ENCODE measurements at places on chromosomes 16 and 17.
A peak's percentile ranks its signal among the peaks of the same experiment; 100 is the strongest.

DNA sequence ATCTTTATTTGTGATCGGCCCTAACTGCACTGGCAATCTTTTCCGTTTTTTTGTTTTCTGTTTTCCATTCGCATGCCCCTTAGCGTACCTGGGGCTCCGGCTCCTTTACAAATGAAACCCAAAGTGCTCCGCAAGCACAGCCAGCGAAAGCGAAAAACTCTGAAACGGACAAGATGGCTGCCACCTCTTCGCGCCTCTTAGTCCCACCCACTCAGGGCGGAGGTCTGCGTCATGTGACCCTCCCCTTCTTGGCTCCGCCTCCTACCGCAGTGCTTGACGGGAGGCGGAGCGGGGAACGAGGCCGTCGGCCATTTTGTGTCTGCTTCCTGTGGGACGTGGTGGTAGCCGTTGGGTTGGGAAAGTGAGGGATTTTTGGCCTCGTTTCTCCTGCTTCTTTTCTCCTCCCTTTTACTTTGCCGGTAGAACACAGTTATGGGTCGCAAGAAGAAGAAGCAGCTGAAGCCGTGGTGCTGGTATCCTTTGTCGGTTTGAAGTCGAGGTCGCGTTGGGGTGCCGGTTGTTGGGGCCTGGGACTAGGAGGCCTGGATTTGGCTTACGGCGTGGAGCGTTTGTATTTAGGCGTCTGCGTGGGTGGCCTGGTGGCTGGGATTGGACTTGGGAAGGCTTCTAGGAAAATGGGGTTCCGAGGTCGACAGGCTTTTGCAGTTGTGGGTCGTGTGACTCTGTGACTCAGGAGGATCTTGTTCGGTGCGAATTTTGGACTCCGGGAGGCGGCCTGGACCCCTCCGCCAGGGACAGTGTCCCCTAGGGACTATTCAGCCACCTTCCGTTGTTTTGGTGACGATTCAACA, at the start of gene ZNF207:
ZNF207 (plus strand) TSS at position 304 of the 812 bp plus-strand sequence; CDS start at position 433, 129 bp downstream.
- DNase-seq, result peak; percentile 99

- no peak for DNase-seq
Measured at GRCh38 chr17:36923814-36924221, 13.5 kb upstream of the LHX1 start.

GRCh38 chr17:55770196-55770870, 19.5 kb downstream of the PCTP start:
- peak; percentile 51 for DNase-seq

GRCh38 chr17:33373273-33373672, 80.2 kb upstream of the ASIC2 start:
- peak; percentile 12 for DNase-seq

DNA sequence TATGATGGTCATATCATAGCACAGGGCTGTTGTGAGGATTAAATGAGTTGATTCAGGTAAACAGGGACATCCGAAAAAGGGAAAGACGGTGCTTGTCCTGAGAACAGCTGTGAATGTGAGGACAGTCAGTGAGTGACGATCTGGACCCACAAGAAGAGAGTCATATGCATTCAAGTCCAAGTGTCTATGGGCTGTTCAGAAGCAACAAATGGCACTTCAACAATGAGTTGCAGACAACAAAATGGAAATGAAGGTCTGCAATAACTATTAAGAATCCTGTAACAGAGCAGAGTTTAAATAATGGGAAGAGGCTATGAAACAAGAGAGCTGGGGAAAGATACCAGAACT, 100.3 kb downstream of the ADCY9 start:
- no peak for DNase-seq

DNA sequence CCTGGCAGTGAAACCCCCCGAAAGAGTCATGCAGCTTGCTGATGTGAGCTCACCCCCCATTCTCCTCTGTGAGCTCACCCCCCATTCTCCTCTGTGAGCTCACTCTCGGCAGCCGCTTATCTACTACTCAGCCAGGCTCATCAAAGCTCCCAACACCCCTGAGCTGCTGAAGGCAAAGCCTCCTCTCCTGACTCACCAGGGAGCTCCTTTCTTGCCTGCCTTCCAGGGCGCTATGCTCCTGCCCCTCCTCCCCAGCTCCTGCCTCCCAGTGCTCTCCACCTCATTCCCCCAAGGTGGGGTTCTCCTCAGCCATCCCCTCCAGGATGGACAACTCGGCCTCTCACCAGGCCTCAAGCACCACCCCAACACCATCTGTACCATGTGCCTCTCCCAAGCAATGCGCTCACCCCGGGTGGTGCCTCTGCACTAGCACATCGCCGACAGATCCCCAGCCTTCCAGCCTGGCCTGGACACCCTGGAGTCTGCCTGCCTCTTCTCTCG, 27.7 kb upstream of the FAAP100 start:
- DNase-seq, result no peak

DNA sequence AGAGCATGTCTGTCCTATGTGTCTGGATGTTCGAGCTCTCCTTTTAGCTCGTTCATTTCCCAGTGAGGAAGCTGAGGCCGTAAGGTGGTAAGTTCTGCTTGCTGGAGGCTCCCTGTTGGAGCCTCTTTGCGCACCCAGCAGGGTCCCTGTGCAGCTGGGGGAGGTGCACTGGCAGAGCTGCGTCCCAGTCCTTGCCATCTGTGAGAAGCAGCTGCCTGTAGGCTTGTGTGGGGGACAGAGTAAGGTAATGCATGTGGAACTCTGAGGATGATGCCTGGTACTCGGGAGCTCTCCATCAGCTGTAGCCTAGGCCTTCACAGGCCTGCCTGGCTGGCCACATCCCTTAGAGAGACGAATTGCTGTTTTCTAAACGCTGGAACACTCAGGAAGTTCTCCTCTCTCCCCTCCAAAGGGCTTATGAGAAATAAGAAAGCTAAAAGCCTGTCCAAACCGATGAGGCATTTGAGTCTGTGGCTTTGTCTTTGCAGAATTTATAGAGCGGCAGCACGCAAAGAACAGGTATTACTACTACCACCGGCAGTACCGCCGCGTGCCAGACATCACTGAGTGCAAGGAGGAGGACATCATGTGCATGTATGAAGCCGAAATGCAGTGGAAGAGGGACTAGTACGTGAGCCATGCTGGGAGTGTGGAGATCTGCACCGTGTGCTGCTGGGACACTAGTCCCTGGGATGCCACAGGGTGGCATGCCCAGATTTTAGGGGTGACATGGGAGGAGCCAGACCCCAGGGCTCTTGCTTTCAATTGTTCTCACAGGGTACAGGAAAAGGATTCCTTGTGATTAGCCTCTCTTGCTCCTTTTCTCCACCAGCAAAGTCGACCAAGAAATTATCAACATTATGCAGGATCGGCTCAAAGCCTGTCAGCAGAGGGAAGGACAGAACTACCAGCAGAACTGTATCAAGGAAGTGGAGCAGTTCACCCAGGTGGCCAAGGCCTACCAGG, 1.6 kb downstream of the NDUFB10 start:
- DNase-seq, result no peak

DNA sequence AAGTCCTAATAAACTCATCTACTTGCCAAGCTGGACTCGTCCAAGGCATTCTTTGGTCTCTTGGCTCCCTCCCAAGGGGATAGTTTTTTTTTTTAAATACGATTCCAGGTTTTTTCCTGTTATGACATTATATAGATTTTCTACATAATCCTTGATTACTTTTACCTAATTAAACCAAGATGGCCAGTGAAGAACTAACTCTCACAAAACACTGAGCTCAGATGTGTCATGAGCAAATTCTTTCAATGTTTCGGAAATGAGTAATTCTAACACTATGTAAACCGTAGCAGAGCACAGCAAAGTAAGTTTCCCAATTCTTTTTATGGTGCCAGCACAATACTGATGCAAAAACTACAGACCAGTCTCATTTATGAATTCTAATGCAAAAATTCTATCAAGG, 1.8 kb downstream of the ZNF23 start:
- no peak for DNase-seq

- DNase-seq, result no peak
Measured at GRCh38 chr17:71313866-71314265, 807.0 kb upstream of the SOX9 start.

GRCh38 chr17:57275071-57275764, 18.9 kb downstream of the MSI2 start:
- DNase-seq, result no peak

DNA sequence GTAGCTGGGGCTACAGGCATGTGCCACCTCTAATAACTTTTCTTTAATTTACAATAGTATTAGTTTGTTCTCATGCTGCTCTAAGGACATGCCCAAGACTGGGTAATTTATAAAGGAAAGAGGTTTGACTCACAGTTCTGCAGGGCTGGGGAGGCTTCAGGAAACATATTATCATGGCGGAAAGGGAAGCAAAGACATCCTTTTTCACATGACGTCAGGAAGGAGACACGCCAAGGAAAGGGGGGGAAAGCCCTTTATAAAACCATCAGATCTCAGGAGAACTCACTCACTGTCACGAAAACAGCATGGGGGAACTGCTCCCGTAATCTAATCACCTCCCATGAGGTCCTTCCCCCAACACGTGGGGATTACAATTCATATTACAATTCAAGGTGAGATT, 18.3 kb downstream of the IL4R start:
- peak; percentile 78 for DNase-seq

GRCh38 chr17:2703606-2704005, 8.0 kb downstream of the CLUH start:
- DNase-seq, result no peak

- DNase-seq, result peak; percentile 66
Measured at GRCh38 chr17:42287305-42287976, 857 bp upstream of the STAT5A start.

DNA sequence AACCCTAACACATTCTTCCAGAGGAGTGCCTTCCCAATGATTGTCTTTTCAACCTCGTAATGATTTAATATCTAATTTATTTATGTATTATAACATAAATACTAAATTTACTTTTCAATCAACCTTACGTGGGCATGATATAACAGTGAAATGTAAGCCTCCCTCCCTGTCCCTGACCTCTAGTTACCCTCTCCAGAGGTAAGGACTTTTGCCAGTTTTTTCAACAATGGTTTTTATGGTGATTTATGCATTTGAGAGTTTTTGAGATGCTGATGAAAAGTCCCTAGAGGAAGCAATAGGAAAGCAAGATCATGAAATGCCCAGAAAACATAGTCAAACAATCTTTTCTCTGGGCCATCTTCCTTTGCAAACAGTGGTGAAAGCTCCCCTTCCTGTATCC, 35.2 kb upstream of the PLLP start:
- no peak for DNase-seq

- DNase-seq, result no peak
Measured at GRCh38 chr16:6964679-6965078, 368.0 kb upstream of the RBFOX1 start.

DNA sequence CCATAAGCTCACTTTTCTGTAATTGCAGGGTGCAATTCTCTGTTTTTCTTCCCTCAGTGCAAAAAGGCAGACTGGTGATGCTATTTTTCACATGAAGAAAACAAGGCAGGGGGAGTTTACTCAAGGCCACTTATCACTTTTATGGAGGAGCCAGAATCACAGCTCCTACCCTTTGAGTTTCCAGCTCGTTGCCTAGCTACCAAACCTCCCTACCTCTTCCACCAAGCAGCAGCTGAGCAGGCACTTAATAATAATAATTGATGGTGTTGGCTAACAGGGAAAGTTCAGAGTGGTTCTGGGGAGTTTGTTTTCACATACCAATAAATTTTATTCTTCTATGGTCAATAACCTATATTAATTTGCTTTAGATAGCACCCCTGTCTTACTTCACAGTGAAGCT, 31.9 kb upstream of the MPHOSPH6 start:
- no peak for DNase-seq
